ENCODE measurements at places on chromosomes 7 and 10.

DNA sequence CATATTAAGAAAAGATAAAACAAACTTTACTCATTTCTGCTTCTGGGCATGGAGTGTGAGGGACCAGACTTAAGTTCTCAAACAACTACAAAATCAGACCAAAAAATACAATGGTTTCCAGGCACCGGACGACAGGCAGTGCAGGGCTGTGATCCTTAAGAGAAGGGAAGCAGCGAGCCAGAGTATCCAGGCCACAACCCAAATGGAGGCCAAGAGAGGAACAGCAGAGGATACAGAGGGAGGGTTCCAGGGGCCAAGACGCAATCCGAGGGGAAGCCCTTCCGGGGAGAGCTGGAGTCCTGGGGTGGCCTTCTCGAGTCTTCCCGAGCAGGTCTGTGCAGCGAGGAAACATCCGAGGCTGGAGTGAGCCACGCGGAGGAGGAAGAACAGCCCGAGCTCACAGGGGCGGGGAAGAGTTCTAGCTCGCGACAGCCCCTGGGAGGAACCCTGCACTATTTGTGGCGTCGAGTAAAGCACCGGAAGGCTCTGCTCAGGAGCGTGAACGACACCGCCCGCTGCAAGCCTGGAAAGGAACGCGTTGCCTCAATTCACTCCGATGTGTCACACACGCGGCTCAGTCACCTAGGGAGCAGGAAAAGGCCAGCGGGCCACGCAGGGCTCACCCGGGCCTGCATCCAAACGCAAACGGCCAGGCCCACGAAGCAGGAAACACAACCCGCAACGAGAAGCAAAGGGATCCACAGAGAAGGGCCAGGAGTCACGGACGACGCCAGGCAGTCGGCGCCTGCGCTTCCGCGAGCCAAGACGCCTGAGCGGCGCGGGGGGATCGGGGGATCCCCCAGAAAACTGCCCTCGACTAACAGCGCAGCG, 933 bp upstream of the RNF32 start:
- peak; percentile 45 for DNase-seq

DNA sequence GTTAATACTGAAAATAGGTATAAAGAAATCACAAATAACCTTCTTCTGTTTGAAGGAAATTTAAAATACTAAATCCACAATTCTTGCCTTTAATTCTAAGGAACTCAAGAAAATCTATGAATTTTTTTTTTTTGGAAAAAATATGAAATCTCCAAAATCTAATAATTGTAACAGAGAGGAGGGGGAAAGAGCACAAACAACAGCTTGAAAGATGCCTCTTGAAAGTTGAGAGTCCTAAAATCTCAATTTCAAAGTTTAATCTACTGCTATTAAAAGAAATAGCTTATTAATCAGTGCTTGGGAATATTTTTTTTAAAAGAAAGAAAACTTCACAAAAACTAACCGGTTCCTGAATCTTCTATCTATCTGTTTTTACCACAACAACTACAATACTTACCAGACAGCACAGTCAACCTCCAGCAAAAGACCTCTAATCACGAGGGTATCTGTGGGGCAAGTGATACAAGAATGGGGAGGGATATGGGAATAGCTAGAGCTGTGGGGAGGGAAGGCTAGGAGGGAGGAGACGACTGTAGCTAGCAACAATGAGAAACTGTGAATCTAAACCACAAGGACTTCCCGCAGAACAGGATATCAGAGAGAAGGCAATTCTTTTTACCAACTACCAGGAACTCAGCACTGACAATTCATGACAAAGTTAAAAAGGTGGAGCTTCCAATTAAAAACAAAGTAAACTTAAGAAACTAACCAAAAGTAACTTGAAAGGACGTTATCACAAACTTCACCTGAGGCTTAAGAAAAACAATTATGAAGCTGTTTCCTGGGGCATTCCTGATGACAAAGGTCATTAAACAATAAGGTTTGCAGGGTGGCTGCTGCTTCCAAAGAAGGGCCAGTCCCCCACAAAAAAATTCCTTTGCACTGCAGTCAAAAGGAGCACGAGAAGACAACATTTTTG, at the start of gene USP54:
Gene USP54, minus strand, starts transcription at position 462 of the 919 bp plus-strand sequence. CDS start 15,684 bp downstream, outside the sequence.
- peak; percentile 55 for DNase-seq

DNA sequence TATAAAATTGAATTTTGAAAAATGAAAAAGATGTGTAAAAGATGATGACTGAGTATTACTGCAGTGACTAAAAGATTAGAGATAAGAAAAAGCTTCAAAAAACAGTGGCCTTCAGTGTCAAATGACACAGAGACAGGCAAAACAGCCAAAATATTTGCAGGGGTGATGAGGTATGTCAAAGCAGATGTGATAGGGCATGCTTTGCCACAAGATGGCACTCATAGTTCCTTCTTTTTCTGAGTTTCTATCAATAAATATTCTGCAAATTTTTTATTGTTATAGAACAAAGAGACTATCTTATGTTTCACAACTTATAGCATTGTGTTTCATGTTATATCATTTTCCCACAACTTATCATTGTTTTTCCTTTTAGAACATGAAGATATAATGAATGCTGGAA, 344.1 kb upstream of the HPS1 start:
- no peak for DNase-seq

- DNase-seq = no peak
These were observed 37.2 kb upstream of the RAPGEF5 start for GRCh38 chr7:22393913-22394729.

DNA sequence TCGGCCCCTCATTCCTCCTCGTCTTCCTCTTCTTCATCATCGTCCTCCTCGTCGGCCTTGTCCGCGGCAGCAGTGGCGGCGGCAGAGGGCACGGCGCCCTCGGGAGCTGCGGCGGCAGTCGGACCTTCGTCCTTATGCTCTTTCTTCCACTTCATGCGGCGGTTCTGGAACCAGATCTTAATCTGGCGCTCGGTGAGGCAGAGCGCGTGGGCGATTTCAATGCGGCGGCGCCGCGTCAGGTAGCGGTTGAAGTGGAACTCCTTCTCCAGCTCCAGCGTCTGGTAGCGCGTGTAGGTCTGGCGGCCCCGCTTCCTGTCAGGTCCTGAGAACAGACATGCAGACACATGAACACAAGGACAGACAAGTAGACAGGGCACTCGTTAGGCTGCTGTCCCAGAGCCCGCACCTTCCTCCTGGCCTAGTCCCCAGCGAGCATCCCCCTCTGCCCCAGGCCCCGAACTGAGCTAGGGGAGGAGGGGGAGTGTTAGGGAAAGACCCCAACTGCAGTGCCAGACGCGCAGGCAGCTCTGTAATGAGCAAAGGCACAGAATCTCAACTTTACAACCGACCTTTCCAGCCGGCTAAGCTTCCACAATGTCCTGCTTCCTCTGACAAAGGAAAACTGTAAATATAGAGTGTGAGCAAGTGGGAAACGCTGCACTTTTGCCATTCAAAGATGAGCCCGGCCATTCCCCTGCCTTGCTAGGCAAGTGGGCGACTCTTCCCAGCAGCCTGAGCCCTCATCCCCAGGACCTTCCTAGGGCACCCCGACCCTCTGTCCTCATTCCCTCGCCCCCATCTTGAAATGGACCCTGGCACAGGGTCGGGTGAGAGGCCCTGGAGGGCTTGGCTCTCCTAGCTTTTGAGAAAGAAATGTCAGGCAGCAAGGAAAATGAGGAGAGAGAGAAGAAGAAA, 1.3 kb downstream of the HOXA7 start:
- DNase-seq = no peak

DNA sequence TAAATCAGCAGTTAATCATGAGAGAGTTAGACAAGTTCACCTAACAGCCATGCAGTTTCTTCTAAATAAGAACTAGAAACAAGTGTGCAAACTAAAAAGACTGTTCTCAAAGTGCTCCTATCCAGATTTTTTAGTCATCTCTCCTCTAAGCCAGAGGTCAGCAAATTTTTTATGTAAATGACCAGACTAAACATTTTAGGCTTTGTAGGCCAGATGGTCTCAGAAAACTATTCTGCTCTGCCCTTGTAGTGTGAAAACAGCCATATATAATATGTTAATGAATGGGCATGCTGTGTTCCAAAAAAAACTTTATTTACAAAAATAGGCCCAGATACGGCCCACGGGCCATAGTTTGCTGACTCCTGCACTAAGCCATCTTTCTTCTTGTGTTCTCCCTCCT, 263.0 kb upstream of the LRRN3 start:
- DNase-seq = no peak

DNA sequence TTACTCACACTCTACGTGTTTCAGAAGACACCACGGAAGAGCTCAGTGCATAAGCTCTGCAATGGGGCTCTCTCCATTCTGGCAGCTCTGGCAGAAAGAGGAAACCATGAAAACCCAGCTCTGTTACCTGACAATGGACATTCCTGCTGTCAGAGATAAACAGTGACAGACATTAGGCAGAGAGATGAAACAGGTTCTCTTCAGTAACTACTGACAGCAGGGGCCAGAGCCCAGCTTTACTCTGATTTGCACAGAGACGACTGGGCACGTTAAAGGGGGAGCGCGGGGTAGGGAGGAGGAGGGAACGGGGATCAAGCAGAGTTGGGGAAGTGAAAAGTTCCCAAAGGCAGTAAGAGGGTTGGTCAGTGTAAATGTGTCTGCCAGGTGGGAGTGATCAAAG, 206.1 kb downstream of the RAMP3 start:
- no peak for DNase-seq

GRCh38 chr10:11810973-11811372, 12.2 kb upstream of the PROSER2 start:
- no peak for DNase-seq

GRCh38 chr7:74514131-74514591, 60.5 kb downstream of the GTF2IRD1 start:
- DNase-seq = no peak

DNA sequence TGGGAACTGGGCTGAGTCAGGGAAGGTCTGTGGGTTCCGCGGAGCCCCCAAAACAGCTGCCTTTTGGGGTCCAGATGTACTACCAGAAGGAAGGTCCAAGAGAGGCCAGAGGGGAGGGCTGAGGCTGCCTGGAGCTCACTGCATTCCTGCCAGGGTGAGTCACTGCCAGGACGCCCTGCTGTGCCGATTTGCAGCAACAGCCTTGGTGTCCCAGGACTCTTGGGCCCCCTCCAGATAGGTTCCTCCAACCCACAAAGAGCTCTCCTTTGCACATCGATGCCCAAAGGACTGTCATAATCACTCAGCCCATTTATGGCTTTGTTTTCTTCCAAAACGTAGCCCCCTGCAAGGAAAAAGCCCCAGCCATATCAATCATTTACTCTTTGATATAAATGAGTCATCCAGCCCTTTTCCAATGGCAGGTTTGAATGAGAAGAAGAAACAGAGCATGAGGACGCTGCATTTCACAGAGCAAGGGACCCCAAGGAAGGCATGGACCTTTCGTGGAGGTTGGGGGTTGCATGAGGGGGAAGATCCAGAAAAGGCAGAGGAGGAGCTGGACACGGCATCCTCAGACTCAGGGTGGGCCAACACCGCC, 32.2 kb upstream of the COL13A1 start:
- peak; percentile 86 for DNase-seq

DNA sequence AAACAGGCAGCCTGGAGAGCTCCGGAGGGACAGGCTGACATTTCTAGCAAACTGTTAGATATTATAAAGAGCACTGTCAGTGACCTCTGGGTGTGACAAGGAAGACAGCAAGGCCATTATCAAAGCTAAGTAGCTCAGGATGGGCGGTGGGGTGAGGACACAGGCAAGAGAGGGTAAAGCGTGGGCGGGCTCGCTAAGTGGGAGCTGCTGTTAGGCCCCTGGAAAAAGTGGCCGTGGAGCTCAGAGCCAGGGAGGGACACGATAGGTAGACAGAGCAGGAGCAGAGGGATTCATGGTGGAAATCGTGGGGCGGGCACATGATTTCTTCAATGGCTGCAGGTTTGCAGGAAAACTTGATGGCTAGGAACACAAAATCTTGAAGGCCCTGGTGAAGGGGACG, 51.4 kb upstream of the NPS start:
- no peak for DNase-seq

GRCh38 chr7:110881721-110882120, 209.2 kb upstream of the LRRN3 start:
- DNase-seq = no peak

DNA sequence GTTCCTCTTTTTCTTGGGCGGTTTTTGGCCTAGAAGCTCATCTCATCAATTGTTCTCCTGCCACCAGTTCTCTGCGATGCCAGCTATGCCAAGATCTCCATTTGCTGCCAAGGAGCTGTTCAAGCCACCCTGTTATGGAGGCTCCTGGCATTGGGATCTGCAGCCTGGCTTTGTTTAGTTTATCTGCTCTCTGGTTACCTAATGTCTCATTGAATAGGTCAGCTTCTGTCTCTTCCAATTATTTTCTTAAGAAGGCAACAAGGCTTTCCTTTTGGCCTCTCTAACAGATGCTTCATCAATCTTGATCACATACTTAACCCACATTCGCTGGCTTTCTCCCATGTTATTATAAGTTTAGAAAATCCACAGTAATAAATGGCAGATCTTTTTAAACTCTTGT, 20.6 kb upstream of the SDK1 start:
- DNase-seq = no peak

GRCh38 chr10:33352175-33352574, 17.7 kb upstream of the NRP1 start:
- DNase-seq = no peak

- no peak for DNase-seq
These were observed 71.8 kb downstream of the SKAP2 start for GRCh38 chr7:26792576-26792975.

GRCh38 chr7:38673795-38674194, 42.6 kb upstream of the AMPH start:
- no peak for DNase-seq
